ENCODE measurements at places on chromosomes 6 and 20. TPM values are rescaled to one million over a fixed set of nuclear protein-coding genes. Genes with fewer than 3 reads are reported as not detected.

DNA sequence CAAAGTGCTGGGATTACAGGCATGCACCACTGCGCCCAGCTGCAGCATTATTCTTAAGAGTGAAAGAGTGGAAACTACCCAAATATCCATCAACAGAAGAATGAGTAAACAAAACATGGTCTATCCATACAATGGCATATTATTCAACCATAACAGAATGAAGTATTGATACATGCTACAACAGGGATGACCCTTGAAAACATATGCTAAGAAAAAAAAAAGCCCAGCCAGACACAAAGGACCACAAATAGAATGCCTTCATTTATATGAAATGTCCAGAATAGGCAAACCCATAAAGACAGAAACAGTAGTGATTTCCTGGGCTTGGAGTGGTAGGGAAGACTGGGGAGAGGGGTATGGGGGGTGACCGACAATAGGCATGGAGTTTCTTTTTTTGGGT, 7.1 kb downstream of the TUBB2B start:
- no peak for DNase-seq

DNA sequence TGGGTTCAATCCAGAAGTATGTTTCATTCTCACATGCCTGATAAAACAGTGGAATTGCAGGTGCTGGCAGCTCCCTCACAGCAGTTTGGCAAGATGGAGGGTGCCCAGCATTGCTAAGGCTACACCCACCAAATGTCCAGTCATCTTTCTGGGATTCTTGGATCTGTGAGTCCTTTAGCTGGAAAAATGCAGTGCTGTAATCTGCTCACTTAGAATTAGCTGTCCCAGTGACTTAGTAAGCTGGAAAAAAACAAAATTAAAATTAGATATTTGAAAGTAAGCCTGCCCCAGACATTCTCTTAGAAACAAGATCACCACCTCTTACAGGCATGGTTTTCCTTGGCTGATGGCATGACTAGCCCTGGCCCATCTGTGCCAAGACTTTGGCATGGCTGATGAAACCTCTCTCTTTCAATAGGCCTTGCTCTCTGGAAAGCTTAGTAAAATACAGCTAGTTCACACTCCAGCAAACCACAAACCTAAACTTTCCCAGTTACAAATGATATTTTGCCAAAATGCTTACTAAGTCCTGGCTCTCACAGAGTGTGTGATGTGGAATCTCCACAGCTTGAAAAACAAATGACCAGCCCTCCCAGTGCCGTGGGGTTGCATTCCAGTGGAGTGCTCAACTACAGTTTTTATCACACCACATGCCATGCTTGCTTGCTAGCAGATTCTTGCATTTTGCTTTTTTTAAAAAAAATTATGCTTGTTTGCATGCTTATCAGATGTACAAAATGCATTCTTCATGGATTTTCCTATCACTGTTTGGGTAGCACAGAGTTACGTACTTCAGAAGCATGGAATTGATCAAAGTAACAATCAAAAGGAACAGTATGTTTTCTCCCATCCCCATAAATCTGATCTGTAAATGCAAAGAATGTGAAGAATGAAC, 261.5 kb downstream of the EYA4 start:
- no peak for DNase-seq

- DNase-seq, result no peak
Observed at GRCh38 chr20:10519361-10520046, 84.4 kb downstream of the SLX4IP start.

DNA sequence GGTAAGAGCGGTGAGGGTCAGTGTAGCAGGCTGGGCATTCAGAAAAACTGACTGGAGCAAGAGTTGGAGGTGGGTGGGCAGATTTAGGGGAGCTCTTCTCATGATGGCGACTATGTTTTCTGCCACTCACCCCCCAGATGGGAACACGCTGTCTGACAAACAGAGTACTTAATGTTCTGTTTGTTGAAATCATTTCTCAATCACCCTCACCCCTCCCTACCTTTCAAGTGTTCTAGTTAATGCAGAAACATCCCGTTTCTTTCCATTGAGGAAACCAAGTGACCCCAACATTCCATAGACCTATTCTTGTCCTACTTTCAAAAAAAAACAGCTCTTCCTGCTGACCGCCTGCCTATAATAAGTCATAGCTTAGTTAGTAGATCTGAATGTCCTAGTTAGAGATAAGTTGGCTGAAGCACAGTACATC, 132.5 kb upstream of the NEDD9 start:
- no peak for DNase-seq

GRCh38 chr6:2454180-2454579, 208.8 kb upstream of the GMDS start:
- no peak for DNase-seq

DNA sequence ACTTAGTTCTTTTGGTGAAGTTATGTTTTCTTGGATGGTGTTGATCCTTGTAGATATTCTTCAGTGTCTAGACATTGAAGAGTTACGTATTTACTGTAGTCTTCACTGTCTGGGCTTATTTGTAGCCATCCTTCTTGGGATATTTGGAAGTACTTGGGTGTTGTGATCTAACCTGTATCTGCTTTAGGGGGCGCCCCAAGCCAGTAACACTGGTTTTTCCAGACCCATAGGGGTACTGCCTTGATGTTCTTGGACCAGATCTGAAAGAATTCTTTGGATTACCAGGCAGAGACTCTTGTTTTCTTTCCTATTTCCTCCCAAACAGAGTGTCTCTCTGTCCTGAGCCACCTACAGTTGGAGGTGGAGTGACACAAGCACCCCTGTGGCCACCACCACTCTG, 309.1 kb upstream of the IMPG1 start:
- DNase-seq, result no peak

- DNase-seq, result no peak
Observed at GRCh38 chr6:57183336-57183735, 11.2 kb downstream of the BAG2 start.

GRCh38 chr20:23667666-23668065, 21.2 kb downstream of the CST4 start:
- no peak for DNase-seq

GRCh38 chr6:150027806-150028565, 2.7 kb upstream of the RAET1L start:
- DNase-seq, result no peak

DNA sequence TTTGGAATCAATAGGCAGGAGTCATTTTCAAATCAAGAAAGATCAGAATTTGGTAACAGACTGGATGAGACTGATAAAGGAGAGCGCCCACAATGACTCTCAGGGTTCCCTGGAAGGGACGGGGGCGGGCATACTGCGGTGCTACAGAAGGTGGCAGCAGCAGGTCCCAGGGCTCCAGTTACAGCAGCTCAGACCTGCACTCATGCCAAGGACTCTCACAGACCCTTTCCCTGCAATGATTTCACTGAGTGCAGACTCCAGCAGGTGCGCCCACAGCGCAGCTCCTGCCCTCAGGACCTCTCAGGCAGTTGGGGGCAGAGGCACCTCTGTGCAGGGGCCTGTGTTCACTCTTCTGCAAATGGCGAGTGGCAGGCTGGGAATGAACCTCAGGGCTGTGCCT, 359.8 kb downstream of the ZFAND3 start:
- no peak for DNase-seq

DNA sequence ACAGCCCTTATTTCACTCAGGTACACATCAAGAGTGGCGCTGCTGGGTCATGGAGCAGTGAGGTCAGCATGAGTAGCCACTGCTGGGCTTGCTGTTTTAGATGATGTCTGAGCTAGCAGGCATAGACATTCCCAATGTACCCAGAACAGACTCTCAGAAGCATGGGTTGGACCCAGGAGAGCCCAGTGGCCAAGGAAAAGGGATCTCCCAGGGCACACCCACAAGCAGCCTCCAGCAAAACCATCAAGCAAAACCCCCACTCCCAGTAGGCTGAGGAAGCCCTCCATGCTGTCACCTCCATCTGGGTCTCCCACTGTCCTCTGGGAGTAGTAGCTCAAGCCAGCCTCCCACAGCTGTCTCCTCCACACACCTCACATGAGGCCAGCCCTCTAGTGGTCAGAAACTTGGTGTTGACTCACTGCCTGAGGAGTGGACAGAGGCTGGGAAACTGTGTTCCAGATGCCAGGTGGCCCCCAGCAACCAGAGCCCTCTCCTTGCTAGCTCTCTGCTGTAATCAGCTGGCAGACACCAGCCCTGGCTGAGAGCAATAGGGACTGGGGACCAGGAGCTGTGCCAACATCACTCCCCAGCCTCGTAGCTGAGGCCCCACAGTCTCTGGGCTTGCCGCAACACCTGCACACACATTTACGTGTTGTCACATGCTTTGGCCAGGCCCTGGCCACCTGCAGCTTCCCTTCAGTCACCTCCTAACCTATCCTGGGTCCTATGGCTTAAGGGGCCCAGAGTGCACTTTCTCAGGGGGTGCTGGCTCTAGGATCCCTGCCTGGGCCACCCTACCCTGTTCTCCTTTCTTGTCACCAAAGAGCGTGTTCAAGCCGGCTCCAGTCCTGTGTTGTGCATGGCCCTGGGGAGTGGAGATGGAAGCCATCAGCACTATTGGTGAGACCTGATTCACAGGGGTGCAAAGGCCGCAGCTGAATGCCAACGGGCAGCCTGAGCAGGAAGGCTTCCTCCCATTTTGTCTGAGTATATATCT, 1.9 kb upstream of the AP5S1 start:
- DNase-seq, result no peak

DNA sequence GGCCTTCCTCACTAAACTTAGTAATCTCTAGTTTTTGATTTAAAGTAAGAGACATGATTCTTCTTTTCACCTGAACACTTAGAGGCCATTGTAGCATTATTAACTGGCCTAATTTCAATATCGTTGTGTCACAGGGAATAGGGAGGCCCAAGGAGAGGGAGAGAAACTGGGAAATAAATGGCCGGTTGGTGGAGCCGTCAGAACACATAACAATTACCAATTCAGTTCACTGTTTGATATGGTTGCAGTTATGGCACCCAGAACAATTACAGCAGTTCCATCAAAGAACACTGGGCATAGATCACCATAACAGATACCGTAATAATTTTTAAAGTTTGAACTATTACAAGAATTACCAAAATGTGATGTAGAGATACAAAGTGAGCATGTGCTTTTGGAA, 9.1 kb upstream of the GLYATL3 start:
- no peak for DNase-seq

DNA sequence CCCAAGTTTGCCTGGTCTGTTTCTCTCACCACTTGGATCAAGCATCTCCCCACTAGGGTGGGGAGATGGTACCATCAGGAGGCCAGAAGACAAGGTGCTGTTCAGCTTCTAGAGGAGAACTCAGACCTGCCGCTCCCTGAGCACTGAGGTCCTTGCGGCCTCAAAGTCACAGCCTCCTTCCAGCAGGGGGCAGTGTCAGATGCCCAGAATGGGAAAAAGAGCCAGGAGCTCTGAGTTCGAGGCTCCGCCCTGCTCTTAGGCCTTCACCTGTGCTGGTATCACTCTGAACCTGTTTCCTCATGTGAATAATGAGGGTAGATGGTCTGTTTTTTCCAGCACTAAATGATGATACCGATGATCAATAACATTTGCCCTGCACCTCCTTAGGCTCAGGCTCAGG, 68.7 kb downstream of the TOX2 start:
- DNase-seq, result no peak

GRCh38 chr6:108452711-108453195, 108.0 kb upstream of the FOXO3 start:
- no peak for DNase-seq

DNA sequence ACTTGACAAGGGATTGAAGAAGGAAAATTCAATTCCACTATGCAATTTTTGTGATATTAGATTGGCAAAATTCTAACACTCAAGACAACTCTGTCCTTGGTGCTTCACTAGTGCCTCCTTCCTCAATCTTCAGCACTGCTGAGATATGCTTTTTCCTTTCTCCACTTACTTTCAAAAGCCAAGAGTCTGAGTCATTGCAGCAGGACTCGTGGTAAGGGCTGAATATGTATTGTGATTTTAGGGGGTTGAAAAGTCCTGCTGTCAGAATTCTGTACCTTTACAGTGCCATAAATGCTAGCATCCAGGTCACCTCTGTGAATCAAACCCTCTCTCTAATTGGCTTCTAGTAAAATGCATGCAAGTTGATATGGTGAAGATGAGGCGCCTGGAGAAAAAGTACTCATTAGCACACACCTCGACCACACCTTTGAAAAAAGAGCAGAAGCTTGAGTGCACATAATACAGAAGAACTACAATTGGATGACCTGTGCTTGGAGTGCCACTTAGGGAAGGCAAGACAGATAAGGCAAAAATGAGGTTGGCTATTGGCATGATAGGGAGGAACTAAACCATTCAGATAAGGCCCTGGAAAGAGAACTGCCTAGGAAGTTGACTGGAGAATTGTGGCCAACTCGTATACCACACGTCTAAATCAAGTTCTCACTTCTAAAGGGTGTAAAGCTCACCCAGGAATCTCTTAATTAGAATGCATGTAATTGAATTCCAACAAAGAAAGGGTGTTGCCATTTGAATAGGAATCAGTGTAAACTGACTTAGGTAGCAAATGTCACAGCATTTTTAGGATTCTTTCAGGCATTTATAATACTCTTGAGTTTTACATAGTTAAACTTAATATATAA, 43.6 kb upstream of the FAM83B start:
- no peak for DNase-seq

GRCh38 chr20:1005452-1006027, 3.4 kb upstream of the RSPO4 start:
- DNase-seq, result no peak

- no peak for DNase-seq
Observed at GRCh38 chr20:25629816-25630499, 6.1 kb upstream of the NANP start.

- DNase-seq, result no peak
Observed at GRCh38 chr6:132712366-132712765, 1.5 kb downstream of the VNN1 start.

Gene BTN1A1
- polyA plus RNA-seq, result 0.21 TPM

Gene MYH7B
- polyA plus RNA-seq, result 0.49 TPM

Gene TMEM244
- polyA plus RNA-seq, result not detected

Gene IL22RA2
- polyA plus RNA-seq, result not detected

Gene TUBB2B
- polyA plus RNA-seq, result 146 TPM

Gene SPATA25
- polyA plus RNA-seq, result 6.9 TPM

Gene ACTL10
- 0.75 TPM for polyA plus RNA-seq

Gene XKR7
- polyA plus RNA-seq, result 0.32 TPM

Gene BTNL2
- polyA plus RNA-seq, result 0.14 TPM

Gene MAFB
- 147 TPM for polyA plus RNA-seq

Gene ANGPT4
- 0.17 TPM for polyA plus RNA-seq

Gene HLA-DMB
- polyA plus RNA-seq, result 70.2 TPM

Gene CYP21A2
- 0.61 TPM for polyA plus RNA-seq

Gene FAXC
- 5.6 TPM for polyA plus RNA-seq

Gene IP6K3
- polyA plus RNA-seq, result 0.96 TPM

Gene MRPS18A
- 40.5 TPM for polyA plus RNA-seq

Gene NEURL2
- 4.2 TPM for polyA plus RNA-seq

Gene ZBTB46
- polyA plus RNA-seq, result 13.9 TPM

Gene SCAND1
- 61.3 TPM for polyA plus RNA-seq

Data from left renal cortex interstitium (tissue), 4 donors.